ENCODE measurements at places on chromosomes 5 and 9.

DNA sequence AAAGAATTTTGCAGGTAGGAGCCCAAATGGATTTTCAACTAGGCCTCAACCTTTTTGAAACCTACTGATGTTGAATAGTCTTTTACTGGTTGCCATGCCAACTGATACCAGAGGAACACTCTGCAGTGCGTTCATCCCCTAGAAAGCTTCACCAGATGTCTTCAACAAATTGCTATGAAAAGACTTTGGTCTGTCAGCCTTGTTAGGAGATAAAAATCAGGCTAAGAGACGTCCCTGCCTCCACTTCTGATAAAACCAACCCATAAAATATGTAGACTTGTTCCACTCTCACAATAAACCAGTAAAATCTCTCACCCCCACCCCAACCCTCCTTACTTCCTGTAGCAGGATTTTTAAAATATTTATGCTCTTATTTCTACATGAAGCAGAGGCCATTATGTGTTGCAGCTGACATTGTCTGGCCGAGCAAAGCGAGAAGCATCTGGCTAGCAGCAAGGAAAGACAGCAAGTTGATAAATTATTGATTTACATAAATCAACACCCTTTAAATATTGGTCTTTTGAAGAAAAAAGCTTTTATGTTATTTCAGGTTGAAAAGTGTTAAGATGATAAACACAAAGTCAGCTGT lies 428.7 kb downstream of the ISL1 start:
- no peak for DNase-seq

DNA sequence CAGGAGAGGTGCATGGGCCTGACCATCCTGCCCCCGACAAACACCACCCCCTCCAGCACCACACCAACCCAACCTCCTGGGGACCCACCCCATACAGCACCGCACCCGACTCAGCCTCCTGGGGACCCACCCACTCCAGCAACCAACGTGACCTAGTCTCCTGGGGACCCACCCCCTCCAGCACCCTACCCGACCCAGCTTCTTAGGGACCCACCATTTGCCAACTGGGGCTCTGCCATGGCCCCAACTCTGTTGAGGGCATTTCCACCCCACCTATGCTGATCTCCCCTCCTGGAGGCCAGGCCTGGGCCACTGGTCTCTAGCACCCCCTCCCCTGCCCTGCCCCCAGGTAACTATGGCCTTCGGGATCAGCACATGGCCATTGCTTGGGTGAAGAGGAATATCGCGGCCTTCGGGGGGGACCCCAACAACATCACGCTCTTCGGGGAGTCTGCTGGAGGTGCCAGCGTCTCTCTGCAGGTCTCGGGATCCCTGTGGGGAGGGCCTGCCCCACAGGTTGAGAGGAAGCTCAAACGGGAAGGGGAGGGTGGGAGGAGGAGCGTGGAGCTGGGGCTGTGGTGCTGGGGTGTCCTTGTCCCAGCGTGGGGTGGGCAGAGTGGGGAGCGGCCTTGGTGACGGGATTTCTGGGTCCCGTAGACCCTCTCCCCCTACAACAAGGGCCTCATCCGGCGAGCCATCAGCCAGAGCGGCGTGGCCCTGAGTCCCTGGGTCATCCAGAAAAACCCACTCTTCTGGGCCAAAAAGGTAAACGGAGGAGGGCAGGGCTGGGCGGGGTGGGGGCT lies 4.6 kb downstream of the CEL start:
- no peak for DNase-seq

DNA sequence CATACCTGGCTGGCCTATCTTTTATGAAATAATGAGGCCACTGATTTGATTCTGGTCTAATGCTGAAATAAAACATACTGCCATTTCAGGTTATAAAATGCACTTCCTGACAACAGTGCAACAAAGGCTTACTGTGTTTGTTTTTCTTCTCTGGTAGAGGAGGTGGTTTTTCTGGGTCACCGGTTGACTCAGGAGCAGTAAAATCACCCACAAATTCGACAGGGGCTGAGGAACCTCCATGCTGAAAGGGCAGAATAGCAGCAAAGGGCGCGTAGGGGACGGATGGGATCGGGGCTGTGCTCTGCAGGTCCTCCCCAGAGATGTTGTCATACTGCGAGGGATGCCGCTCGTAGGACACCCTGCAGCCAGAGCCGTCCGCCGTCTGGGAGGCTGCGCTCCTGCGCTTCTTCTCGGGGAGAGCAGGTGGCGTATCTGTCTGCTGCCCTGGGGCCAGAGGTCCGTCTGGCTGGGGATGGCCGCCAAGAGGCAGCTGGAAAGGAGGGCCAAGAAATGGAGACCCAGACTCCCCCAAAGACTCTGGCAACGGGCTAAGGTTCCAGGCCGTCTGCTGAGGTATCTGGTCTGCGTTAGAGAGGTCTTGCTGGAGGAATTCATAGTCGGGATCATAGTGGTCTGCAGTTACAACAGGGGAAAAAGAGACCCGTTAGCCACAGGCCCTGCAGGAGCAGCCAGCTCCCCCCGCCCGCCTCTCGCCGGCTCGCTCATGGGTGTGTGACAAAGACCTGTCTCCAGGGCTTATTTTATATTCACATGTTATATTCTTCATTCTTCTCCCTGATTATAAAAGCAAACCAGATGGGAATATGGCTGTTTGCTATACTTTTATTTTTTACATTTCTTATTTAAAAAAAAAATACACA lies 80.7 kb downstream of the PRRT1B start:
- DNase-seq, result no peak

GRCh38 chr9:137943655-137944054 lies 66.1 kb downstream of the CACNA1B start:
- DNase-seq, result no peak

DNA sequence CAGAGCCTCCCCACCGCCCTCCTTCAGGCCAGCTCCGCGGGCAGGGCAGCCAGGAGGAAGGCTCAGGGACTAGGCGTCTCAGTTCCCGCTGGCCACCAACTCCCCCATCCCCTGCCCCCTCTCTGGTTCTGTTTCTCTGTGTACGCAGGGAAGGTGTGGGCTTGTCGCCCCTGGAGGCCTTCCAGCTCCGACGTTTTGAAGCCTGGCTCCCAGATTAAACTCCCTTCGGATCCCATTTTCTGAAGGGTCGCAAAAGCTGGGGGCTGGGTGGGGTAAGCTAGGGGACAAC lies 346 bp downstream of the ATOX1 start:
- no peak for DNase-seq

GRCh38 chr5:132296412-132297016 lies 2.3 kb downstream of the SLC22A4 start:
- DNase-seq, result no peak

- DNase-seq, result no peak
Observed at GRCh38 chr5:19988457-19988856, 457 bp upstream of the CDH18 start.

GRCh38 chr9:90956026-90956810 lies 154.6 kb downstream of the SYK start:
- DNase-seq, result no peak

- no peak for DNase-seq
Observed at GRCh38 chr9:113222482-113222841, 1.1 kb downstream of the SLC31A1 start.

DNA sequence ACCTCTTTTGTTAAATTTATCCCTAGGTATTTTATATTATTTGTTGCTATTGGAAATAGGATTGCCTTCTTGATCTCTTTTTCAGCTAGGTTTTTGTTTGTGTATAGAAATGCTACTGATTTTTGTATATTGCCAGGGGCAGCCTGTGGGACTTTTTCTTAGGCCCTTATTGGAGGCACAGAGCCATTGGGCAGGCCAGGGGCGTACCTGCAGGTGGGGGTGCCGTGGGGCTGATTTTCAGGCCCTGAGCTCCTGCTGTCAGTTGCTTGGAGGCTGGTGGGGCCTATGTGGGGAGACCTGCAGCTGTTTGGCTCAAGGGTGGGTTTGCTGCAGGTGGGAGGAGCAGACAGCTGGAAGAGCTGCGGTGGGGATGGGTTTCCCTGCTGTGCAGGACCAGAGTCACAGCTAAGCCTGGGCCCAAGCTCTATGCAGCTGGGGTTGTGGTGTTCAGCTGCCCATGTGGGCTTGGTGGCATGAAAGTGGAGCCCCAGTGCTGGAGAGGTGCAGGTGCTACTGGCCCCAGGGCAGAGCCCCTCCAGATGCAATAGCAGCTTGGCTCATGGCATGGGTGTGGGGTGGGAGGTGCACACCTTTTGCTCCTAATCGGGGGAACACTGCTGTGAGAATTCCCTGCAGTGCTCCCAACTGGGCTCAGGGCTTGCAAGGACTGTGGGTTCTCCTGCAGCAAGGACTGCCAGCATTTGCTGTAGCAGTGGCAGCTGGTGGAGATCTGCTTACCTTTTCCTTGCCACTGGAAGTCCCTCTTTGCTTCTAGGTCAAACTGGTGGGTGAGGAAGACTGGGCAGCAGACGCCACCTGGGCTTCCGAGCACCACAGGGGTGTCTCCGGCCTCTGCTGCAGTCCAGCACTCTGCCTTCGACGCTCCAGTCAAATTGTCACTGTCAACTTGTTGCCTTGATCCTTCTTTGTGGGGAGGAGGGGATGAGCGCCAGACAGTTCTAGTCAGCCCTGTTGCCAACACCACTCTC lies 7.6 kb upstream of the CLPTM1L start:
- DNase-seq, result no peak

Data from NCI-H1417 treated with DMSO at 0.1 percent for 48 hours (cell line).